ENCODE measurements at places on chromosomes 1 and 21. TPM values are rescaled to one million over a fixed set of nuclear protein-coding genes. Genes with fewer than 3 reads are reported as not detected.

GRCh38 chr1:12320486-12320885 is 90.7 kb downstream of the VPS13D start:
- no peak for DNase-seq

DNA sequence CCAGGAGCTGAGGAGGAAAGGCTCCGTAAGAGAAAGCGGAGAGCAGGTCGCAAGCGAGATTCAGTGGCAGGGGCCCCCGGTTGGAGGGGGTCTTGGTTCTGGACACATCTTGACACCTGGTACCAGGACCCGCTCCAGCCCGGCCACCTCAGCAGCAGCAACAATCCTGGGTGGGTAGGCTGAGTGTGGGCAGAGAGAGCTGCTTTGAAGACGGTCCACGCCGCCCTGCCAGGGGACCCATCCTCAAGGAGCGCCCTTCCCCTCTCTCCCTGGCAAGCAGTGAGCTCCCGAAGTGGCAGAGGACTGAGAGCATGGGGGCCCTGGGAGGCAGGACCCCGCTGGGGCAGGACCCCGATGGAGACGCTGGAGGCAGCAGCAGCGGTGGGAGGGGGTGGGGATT is 35.6 kb upstream of the LAPTM5 start:
- no peak for DNase-seq

- no peak for DNase-seq
These were observed 80.5 kb upstream of the VAV3 start for GRCh38 chr1:108045460-108045859.

DNA sequence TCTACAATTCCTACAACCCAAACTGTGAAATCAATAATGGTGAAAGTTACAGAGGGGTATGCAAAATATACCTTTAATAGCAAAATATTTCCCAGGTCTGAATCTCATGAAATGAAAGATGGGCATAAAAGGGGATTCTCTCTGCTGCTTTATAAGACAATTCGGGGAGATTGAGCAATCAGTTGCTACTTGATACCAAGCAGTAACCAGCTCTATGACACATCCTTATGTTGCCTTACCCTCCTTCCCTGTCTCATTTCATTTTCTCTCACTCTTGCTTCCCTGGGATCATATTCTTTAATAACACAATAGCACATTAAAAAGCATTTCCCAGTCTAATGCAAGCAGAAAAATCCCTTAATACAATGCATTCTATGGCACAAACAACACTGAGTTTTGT is 29.0 kb downstream of the ZSWIM5 start:
- no peak for DNase-seq

DNA sequence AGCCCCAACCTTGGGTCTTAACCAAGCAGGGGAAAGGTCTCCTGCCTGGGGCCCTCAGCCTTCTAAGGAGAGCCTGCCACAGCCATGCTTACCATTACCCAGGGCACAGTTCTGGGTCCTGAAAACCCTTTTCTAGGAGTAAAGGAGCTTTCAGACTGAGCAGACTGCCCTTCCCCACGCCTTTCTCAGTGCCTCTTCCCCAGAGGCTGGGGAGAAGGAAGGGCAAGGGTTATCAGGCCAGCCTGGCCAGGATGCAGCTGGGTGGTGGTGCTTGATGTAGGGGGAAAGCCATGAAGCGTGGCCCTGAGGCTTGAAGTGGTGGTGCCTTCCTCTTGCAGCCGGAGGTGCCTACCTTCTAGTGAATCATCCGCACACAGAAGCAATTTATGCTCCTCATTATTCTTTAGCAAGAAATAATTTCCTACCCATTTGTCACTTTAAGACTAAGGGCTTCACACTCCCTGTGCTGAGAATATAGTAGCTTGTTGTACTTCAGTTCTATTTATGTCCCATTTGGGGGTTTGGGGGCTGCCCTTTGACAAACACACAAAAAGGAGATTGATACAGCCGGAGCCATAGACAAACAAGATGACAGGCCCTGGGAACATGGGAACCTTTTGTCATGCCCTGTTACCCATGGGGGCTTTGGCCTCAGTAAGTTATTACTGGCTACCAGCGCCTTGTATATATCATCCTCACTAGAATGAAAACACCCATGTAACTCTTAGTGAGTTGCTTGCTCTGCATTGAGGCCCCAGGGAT is 40.7 kb downstream of the MAN1C1 start:
- DNase-seq: no peak

- DNase-seq: no peak
These were observed 328.9 kb downstream of the PTBP2 start for GRCh38 chr1:97050506-97050905.

GRCh38 chr1:77989744-77990143 is 10.9 kb upstream of the FUBP1 start:
- no peak for DNase-seq

HMGN2 gene
- 165 TPM for total RNA-seq

COL9A2 gene
- 1.2 TPM for total RNA-seq

IL23R gene
- not detected for total RNA-seq

ATG4C gene
- total RNA-seq: 9.9 TPM

CCDC27 gene
- not detected for total RNA-seq
